ENCODE measurements at places on chromosomes 5 and 9.

GRCh38 chr9:83975300-83975699 is 4.7 kb downstream of the HNRNPK start:
- DNase-seq = no peak

GRCh38 chr5:37478121-37478894 is 99.2 kb downstream of the WDR70 start:
- no peak for DNase-seq

- DNase-seq = no peak
Measured at GRCh38 chr9:100401042-100401441, 25.9 kb upstream of the MSANTD3 start.

- DNase-seq = peak; percentile 49
Measured at GRCh38 chr5:154610321-154611154, 132.5 kb upstream of the HAND1 start.

DNA sequence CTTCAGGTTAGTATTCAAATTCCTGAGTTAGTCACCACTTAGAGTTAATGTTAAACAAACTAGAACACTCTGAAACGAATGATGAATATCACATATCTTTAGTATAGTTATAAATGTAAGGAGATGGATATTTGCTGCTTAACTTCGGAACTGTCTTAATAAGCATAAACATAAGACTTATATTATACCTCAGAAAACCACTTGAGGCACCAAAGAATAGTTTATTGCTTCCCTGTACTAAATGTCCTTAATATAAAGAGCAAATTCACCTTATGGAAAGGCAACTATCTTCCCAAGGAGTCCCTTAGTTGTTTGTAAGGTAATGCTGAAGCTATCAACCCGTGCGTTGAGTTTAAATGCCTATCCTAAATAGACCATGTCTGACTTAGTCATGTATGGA is 300.0 kb upstream of the ADAMTSL1 start:
- DNase-seq = no peak

GRCh38 chr5:79720096-79720495 is 30.5 kb downstream of the CMYA5 start:
- no peak for DNase-seq

- DNase-seq = no peak
Measured at GRCh38 chr5:34411470-34412346, 244.4 kb upstream of the RAI14 start.

GRCh38 chr5:147223343-147223742 is 11.5 kb upstream of the STK32A start:
- DNase-seq = no peak

- DNase-seq = no peak
Measured at GRCh38 chr9:91362051-91362611, 413 bp upstream of the AUH start.

GRCh38 chr5:116583085-116583861 is 8.7 kb upstream of the SEMA6A start:
- DNase-seq = no peak

- DNase-seq = no peak
Measured at GRCh38 chr5:1368236-1368635, 23.3 kb upstream of the CLPTM1L start.

- DNase-seq = no peak
Measured at GRCh38 chr9:114810614-114811013, 4.8 kb upstream of the TNFSF15 start.

DNA sequence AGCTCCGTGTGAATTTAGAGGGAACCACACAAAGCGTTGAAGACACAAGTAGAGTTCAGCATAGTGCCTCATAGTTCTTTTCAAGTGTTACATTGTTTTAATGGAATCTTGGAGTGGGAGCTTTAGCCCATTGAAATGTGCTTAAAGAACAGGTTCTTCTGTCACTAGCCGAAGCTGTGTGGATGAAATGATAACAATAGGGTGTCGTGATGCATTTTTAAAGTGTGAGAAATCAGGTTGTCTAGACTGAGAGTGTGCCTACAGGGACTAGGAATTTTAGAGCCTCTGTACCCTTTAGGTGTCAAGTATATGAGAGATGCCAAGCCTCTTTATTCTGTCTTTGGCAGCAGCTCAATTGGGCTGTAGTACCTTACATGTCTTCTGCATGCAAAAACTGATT is 83.0 kb downstream of the NDUFS4 start:
- no peak for DNase-seq

GRCh38 chr5:151024440-151025249 is 4.3 kb downstream of the GPX3 start:
- no peak for DNase-seq

DNA sequence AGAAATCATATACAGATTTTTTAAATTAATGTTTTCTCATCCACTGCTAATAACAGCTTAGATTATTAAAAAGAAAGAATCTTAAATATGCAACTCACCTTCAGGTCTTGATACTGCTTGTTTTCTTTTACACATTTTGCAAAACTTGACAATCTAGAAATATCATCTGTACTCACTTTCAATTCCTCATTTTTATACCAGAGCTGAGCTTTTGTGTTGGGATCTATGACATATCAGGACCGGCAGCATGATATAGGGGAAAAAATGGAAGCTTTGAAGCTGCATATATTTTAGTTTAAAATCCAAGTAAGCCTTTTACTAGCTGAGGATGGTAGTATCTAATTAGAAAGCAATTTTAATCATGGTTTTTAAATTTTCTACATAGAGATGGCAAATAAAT is 75.7 kb upstream of the SMARCA2 start:
- no peak for DNase-seq

DNA sequence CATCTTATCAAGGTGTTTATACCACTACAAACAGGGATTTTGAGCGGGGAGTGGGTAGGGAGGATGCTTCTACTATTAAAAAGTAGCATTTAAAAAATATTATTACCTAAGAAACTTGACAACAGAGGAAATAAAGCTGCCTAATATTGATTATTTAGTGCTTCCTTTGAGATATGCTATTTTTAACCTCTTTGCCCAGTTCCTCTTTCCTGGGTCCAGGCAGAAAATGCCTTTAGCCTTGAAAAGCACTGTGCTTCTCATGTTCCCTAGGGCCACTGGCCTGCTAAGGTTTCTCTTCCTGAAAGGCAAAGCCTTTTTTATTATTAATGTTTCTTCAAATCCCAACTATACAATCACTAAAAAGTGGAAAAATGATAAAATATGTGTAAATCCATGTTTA is 217.2 kb upstream of the HAPLN1 start:
- no peak for DNase-seq

DNA sequence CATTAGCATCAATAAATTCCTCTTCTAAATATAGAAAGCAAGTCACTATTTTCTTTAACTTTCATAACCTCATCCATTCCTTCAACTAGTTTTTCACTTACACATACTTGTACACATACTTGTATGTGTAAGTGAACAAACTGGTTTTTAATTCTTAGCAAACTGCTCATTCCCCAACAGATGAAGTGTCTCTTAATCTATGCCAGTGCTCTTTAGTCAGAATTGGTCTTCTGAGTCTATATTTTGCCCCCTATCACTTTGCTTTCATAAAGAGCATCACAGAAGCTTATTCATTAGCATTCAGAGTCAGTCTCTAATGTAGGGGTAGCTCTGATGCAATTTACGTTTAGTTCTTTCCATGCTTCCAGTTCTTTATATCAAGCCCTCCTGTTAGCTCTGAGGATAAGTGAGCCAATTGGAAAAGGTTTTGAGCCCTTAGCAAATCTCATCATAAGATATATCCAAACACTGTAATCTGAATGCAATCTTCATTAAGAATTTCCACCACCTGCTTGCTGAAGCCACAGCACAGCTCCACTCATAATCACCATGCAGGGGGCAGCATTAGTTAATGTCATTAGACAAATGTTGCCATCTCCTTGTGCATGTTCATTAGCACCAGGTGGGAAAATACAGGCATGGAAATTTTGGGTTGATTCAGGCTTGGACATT is 178.5 kb upstream of the SLC24A2 start:
- DNase-seq = no peak

DNA sequence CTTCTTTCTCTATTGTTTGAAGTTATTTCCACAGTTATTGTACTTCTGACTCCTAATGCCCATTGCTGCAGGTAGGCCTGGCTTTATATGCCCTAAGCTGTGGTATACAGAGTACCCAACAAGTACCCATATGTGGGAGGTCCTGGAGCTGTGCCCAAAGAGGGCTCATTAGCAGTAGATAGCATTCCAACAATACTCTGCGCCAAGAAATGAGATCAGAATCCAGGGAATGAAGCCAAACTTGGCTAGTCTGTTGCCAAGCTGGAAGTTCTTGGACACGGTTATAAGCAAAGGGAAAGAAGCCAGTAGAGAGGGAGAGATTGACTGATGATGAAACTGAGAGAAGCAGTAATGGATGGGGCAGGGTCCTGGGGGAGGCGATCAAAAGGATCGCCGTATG is 29.7 kb upstream of the FAM169A start:
- no peak for DNase-seq

- no peak for DNase-seq
Measured at GRCh38 chr5:1867114-1867814, 15.5 kb downstream of the IRX4 start.

- DNase-seq = no peak
Measured at GRCh38 chr9:113624721-113625120, 161.2 kb downstream of the RGS3 start.

- no peak for DNase-seq
Measured at GRCh38 chr5:120293796-120294195, 170.3 kb upstream of the PRR16 start.

DNA sequence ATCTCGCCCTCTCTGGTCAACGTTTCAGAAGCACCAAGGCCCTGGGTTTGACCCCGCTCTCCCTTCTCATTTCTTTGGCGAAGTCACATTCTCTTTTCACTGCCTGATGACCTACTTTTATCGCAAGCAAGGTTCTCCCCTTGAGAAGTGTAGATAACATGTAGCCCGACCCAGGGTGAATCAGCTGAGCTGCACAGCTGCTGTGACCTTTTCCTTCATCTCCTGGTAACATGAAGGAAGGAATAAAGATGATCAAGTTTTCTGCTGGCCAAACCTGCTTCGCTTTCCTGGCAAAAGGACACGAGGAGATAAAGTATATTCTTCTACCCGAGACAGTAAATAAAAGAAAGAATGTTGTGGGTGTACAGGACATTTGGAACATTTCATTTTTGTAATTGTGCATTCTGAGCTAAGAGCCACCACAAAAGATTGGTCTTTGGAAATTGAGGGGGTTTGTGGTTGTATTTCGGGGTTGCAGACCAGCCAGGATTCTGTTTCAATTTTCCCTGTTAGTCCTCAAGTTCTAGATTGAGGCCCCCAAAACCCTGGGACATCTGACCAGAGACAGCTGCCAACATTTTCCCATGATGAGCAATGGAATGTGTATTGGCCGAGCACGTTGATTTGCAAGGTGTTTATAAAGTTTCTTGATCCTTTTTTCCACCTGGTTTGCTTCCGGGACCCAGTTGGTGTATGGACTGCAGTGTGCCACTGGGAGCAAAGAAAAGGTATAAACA is 155.1 kb upstream of the ZNF462 start:
- no peak for DNase-seq

DNA sequence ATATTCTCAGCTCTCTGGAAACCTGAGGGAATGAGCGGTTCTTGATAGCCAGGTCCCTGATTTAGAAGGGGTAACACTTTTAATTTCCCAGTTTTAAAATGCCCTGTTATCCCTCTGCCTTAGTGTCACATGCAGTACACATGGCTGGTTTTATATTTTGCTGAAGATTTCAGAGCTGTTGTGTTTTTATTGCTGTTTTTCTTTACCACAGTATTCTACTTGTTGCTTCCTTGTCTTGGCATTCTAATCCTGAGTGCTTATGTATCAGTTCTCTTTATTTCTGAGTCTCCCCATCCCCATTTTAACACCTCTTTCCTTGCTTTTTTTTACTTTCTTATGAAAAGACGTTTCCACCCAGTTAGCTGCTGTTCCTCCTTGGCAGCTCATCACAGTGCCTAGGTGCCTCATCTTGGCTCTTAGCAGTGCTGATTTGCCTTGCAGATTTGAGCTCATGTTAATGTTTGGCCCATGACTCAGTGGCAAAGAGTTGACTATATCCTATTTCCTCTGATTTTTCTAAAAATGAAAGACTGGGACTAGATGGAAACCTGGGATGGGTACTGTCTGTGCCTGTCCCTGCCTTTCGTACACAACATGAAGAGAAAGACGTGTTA is 3.7 kb downstream of the MTRR start:
- DNase-seq = no peak

DNA sequence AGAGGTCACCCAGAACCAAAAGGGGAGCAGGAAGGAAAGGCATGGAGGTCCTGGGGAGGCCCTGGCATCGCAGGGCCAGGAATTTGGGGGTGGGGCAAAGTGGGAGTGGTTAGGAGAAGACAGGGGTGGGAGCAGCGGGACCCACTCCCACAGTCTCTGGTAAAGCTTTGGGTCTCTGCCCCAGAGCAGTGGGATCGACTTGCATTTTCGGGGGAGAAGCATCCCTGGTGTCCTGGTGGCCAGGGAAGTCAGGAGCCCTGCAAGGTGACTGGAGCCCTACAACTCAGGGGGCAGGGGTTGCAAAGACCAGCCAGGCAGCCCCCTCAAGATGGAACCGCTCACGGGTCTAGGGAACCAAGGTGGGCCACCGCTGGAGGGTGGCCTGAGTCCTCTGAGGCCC is 22.4 kb upstream of the GTF3C5 start:
- no peak for DNase-seq

GRCh38 chr5:42908086-42908485 is 96.4 kb upstream of the SELENOP start:
- DNase-seq = no peak

DNA sequence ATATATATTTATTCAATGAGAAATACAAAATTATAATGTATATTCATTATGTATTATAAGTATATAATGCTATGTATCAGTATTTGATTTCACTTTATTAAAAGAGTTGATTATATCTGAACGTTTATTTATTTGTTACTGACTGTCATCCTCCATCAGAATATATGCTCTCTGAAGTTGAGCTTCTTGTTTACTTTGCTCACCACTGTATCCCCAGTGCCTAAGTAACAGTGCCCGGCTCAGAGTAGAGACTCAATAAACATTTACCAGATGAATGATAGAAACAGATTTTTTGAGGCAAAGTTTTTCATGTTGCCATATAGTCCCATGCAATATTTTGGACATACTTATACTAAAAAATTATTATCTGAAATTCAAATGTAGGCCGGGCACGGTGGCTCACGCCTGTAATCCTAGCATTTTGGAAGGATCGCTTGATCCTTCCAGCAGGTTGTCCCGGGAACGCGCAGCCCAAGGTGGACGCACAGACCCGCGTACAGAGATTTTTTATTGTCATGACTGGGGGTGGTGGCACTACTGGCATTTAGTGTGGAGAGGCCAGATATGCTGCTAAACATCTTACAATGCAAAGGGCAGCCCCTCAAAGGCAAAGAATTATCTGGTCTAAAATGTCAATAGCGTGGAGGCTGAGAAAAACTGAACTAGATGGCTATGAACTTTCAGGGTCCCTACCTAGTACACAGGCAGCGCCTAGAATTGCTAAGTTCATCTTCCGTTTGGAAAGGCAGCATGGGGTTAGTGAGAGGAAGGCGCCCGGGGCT is 761 bp upstream of the DNAJC25 start:
- DNase-seq = no peak

- no peak for DNase-seq
Measured at GRCh38 chr5:87850843-87851242, 417.8 kb downstream of the TMEM161B start.

DNA sequence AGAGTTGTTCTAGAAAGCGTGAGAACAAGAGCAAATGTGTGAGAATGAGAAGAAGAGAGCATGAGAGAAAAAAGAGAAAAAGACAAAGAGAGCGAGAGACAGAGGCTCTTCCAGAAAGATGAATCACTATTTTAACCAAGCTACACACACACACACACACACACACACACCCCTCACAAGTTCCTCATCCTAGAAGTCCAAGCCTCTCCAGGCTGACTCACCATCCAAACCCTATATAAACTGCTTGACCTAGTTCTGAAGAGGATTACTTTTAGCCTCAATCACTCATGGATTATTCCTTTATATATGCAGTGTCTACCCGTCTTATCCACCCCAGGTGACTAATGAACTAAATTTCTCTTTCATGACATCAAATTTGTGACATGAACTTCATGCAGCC is 37.6 kb downstream of the C9orf57 start:
- no peak for DNase-seq
